Activated CD8-positive, alpha-beta memory T cell treated with anti-CD3 and anti-CD28 coated beads for 48 hours (primary cell): ENCODE measurements at places on chromosomes 11 and 22.

DNA sequence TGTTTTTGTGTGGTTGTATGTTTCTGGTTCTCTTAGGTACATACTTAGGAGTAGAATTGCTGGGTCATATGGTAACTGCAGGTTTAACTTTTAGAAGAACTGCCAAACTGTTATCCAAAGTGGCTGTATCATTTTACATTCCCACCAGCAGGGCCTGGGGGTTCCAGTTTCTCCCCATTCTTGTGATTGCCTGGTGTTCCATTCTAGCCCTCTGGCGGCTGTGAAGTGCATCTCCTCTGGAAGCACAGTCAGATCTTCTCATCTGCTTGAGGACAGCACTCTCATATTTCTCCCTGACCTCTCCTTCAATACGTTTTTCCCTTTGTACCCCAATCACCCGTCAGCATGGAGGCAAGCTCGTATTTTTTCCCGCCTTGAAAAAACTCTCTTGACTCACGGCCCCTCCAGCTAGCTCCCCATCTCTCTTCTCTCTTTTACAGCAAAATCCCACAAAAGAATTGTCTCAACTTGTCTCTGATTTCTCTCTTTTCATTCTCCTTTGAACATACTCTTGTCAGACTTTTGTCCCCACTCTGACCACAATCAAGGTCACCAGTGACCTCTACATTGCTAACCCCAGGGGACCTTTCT is 56.8 kb upstream of the THY1 start:
- no peak for DNase-seq

GRCh38 chr11:45603946-45604682 is 61.3 kb downstream of the CHST1 start:
- no peak for DNase-seq

DNA sequence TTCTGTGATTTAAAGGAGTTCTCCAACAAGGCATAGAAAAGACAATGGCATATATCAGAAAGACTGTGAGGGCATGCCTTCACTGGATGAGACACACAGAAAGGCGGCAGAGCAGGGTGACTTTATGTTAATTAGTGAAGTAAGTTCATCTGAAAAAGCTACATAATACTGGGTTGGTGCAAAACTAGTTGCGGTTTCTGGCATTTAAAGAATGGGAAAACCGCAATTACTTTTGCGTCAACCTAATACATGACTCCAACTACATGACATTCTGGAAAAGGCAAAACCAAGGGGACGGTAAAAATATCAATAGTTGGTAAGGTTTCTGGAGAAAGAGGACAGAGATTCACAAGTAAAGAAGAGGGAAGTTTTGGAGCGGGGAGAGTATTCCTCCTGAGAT is 5.1 kb downstream of the RFPL1 start:
- no peak for DNase-seq

DNA sequence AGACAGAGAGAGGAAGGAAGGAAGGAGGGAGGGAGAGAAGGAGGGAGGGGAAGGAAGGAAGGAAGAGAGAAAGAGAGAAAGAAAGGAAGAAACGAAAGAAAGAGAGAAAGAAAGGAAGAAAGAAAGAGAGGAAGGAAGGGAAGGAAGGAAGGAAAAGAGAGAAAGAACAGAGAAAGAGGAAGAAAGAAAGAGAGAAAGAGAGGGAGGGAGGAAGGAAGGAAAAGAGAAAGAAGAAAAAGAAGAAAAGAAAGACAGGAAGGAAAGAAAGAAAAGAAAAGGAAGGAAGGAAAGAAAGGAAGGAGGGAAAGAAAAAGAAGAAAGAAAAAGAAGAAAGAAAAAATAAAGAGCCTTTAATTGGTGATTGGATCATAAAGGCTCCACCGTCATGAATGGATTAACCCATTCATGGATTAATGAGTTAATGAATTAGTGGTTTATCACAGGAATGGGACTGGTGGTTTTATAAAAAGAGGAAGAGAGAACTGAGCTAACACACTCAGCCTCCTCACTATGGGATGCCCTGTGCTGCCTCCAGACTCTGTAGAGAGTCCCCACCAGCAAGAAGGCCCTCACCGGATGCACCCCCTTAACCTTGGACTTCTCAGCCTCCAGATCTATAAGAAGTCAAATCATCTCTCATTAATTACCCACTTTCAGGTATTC is 9.0 kb upstream of the PLAAT2 start:
- no peak for DNase-seq

DNA sequence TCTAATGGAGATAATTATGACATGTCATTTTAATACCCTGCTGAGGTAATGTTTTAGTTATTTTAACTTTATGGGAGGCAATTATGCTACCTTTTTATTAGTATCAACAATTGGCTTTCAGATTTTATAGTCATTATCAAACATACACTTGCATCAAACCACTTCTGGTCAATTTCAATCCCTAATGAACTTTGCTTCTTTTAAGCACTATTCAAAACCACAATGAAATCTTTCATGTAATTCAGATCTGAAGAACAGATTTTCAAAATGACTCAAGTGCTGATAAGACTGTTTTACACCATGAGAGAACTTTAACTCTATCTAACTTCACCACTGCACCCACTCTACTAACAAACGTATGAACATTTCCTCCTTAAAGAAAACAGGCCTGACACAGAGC is 25.9 kb upstream of the CCDC34 start:
- no peak for DNase-seq

DNA sequence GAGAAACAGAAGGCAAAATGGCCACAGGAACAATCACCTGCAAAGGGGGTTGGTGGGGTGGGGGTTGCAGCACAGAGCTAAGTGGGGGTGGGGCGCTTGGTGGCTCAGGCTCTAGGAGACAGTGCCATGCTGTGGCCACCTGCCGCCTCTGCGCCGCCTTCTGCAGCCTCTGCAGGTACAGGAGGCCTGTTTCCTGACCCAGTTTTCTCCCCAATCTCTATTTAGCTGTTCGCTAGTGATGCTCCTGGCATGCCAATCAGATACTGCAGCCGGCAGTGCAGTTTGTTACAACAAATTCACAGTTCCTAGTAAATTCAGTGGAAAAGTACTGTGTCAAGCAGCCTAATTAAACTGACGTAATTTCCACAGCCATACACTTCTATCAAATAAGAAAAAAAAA is 106.4 kb downstream of the SERGEF start:
- DNase-seq, result no peak
